ENCODE measurements at places on chromosomes 12 and 14.
A peak's percentile ranks its signal among the peaks of the same experiment; 100 is the strongest.

DNA sequence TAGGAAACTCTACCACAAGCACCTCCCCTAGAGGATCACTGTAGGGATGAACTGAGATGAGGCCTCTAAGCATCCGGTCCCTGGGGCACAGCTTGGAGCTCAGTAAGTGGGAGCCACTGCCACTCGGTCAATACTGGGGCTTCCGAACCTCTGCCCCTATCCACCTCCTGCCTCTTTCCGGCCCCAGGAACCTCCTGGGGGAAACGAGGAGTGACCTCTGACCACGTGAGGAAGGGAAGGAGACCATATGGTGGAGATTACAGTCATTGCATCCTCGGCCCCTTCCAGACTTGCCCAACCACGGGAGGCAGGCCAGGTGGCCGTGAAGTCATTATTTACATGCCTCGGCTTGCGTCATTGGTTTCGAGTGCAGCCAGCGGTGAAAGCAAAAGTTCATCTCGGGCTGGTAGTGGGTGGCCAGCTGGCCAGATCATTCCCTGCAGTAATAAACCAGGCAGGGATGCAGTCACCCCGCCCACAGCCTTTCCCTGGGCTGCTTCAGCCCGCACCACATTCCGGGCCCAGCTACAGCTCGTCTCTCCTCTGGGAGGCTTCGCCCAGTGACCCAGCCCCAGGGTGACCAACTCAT, 65.4 kb downstream of the C14orf132 start:
- peak; percentile 97 for DNase-seq

DNA sequence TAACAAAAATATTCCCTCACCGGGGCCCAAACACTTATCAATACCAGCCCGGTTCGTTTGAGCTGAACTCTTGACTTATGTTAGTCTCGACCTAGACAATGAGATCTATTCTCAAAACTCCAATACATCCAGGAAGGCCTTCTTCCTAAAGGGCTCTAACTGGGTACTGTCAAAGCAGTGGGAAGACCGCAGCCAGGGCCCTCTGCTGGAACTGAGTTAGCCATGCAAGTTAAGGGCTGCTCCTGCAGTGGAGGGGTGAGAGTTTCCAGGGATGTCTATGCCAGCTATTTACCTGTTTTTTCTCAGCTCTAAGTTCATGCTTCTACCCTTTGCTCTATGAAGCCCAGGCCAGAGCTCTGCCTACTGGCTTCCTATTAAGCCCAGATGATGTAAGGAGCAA, 348.8 kb downstream of the GXYLT1 start:
- DNase-seq: no peak

DNA sequence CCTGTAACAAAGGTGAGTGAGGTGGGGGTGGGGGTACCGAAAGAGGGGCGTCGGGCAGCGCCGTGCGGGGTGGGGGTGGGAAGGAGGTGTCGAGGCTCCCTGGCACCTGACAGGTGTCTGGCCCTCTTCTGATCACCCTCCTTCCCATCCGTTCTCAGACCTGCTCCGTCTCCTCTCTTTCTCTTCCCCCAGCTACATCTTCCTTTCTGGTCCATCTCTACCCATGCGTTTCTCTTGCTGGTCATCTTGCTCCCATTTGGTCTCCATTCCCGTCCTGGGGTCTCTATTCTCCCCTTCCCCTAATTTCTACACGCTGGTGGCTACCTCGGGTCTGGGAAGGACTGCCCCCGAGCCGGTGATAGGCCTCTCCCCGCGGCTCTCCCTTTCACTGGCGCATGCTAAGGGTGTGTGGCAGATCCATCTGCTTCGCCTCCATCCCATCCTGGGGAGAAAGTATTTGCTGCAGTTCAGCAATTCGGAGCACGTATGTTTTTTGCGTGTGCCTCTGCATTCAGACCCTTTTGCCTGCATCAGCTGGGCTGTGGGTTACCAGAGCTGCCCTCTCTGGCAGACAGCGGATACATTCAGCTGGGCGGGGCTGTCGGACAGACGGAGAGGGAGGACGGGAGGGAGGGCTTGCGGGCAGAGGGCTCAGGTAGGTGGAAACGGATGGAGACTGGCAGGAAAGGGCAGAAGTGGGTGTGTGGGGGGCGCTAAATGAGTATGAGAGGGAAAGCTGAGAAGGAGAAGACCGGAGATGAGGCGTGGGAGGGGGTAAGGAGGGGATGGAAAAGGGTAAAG, 730 bp downstream of the CLSTN3 start:
- no peak for DNase-seq

- DNase-seq: no peak
Observed at GRCh38 chr12:15722951-15723350, 66.2 kb downstream of the EPS8 start.

DNA sequence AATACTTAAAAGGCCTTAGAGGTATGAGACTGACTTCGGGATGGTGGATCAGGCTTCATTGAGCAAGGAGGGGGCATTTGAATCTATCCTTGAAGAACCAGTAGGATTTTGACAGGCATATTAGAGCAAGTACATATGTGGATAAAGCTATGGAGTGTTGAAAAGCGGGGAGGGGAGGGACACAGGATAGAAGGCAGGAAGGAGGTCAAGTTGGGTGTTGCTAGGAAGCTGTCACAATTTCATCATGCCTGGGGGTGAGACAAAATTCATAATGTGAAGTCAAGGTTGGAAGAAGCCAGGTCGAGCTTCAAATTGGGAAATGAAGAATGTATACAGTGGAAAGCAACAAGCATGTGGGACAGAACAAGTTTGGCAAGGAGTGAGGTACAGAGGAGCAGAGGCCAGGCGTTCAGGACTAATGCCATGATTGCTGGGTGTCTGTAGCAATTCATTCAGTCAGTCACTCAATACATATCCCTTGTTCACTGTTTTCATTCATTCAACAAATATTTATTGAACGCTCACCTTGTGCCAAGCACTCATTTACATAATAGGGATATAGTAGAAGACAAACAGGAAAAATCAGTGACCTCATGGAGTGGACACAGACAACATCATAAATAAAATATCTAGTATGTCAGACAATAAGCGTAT, 58.3 kb upstream of the LTA4H start:
- no peak for DNase-seq
